CD14-positive monocyte (primary cell): ENCODE measurements at places on chromosomes 5 and 9. TPM values are rescaled to one million over a fixed set of nuclear protein-coding genes. Genes with fewer than 3 reads are reported as not detected.
A peak's percentile ranks its signal among the peaks of the same experiment; 100 is the strongest.

The MARCHF3 gene
- 0.47 and 0.96 TPM in 2 replicates for polyA plus RNA-seq

DNA sequence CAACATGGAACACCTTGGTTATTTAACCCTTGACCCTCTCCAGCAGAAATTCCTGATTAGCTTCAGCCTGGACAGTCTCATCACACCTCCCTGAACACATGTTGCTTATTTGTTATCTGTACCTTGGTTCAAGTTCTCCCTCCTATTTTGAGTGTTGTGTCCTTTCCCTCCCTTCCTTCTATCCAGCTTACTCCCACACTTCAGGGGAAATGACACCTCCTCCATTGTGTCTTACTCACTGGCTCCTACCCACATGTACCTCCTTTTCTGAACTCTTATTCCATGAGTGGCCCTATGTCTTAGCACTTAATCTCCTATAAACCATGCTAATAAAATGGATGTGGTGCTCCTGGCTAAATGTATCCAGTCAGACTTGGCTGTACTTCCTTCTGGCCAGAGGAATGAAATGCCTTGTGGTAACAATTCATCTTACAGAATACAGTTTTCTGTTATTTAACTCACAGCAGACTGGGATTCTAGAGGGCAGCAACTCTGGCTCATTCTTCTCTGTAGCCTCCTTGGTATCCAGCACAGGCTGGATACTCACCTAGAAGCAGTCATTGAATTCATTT lies 11.2 kb downstream of the LIX1 start:
- no peak overlapping the region for H3K4me3 ChIP-seq
- no peak for DNase-seq
- no peaks in the 10 kb centered on the region for H3K4me1 ChIP-seq
- no peaks in the 10 kb centered on the region for H3K27me3 ChIP-seq
- H3K27ac ChIP-seq = no peak overlapping the region
- H3K36me3 ChIP-seq = no peaks in the 10 kb centered on the region

- H3K4me3 ChIP-seq = no peak overlapping the region
- DNase-seq = no peak
- H3K27ac ChIP-seq = no peak overlapping the region
- no peaks in the 10 kb centered on the region for H3K4me1 ChIP-seq
Observed at GRCh38 chr5:53378590-53379247, 101.7 kb upstream of the FST start.

DNA sequence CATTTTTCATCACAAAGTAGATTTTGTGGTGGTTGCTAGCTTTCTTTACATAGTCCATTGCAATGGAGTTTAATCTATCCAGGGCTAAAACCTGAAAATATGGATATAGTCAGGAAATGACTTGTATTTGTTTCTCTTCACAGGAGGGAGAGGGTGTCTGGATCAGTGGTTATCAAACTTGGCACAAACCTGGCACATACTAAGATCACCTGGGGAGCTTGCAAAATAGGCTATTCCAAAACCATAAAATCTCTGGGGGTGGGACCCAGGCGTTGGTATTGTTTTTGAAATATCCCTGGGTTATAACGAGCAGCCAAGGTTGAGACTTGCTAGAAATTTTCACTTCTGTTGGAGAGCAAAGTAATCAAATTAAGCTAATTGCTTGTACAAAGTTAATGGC lies 179.9 kb downstream of the PCSK1 start:
- no peak overlapping the region for H3K27ac ChIP-seq
- H3K36me3 ChIP-seq = no peaks in the 10 kb centered on the region
- H3K27me3 ChIP-seq = no peaks in the 10 kb centered on the region
- H3K4me3 ChIP-seq = no peak overlapping the region
- no peaks in the 10 kb centered on the region for H3K4me1 ChIP-seq
- no peak for DNase-seq

DNA sequence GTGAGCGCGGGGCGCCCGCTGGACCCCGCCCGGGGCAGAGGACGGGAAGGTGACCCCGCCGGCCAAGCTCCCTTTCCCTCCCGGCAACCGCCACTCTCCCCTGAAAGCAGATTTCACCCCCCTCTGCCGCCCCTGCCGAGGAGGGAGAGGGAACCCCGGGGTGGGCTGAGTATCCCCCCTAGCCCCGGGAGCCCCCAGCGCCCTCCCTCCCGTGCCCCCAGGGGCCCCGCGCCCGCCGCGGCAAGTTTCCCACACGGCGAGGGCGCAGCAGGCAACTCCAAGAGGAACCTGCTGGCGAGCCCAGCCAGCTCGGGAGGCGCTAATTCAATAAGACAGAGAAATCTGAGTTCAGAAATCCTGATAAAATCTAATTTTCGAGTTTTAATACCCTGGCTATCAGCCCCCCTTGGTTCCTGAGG lies 1.6 kb downstream of the NTNG2 start:
- peaks cover 32% of the 10 kb centered on the region for H3K4me1 ChIP-seq
- H3K27me3 ChIP-seq = peaks cover 35% of the 10 kb centered on the region
- no peak overlapping the region for H3K27ac ChIP-seq

The GOLGA2 gene
- polyA plus RNA-seq = 4.6 TPM

DNA sequence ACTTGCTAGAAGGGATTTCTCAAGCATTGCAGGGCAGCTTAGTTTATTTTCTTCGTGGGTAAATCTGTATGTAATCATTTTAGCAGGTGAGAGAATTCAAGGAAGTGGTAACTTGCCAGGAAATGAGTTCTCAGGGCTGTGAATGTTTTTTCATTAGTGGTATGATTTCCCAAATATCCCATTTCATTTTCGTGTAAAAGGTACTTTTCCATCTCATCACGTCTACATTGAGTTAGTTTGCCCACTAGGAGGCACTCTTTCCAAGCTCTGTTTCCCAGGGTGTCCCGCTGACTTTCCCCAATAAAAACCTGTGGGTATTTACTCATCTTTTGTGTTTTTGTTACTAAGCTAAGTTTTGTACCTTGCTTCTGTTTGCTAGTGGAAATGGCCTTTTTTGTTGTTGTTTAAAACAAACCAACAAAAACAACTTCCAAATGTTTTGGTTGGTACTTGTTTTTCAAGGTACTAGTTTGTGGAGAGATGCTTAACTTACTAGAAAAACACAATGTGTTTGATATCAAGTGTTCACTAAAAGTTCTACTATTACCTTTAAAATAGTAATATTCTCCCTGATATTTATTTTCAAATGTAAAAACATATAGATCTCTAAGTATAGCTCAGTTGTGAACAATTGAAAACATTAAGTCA lies 373.6 kb downstream of the ADGRV1 start:
- no peak overlapping the region for H3K4me3 ChIP-seq
- H3K27me3 ChIP-seq = no peaks in the 10 kb centered on the region
- H3K27ac ChIP-seq = no peak overlapping the region
- H3K36me3 ChIP-seq = no peaks in the 10 kb centered on the region
- no peaks in the 10 kb centered on the region for H3K4me1 ChIP-seq

The PTGES2 gene
- polyA plus RNA-seq = 42.0 TPM

- peak; percentile 50 for DNase-seq
- peaks cover 5% of the 10 kb centered on the region for H3K36me3 ChIP-seq
Observed at GRCh38 chr5:81425569-81425968, 31.6 kb upstream of the ACOT12 start.

DNA sequence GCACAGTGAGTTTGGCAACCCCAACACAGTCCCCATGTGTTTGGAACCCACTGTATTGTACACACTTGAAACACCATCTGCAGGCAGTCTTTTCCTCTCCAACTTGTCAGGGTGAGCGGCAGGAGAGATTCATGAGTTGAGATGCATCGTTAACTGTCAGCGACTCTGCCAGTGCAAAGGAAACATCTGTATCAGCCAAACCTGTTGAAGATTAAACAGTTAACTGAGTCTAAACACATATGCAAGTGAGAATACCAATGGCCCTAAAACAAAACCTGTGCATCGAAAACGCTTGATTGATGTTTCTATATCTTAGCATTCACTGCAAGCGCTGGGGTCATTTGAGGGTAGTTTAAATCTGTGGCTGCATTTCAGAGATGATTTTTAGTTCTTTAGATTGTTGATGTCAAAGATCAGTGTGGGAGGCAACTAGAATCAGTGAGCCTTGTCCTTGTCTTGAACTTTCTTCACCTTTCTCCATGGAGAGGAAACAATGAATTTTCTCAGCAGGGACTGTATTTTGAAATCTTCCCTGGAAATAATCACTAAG lies 41.3 kb upstream of the PAM start:
- H3K36me3 ChIP-seq = no peaks in the 10 kb centered on the region
- no peaks in the 10 kb centered on the region for H3K4me1 ChIP-seq
- H3K4me3 ChIP-seq = no peak overlapping the region

The CCNI2 gene
- not detected for polyA plus RNA-seq

The APC gene
- polyA plus RNA-seq = 9.0 and 10.4 TPM in 2 replicates

GRCh38 chr5:28355831-28356230 lies 1317.4 kb upstream of the CDH9 start:
- no peaks in the 10 kb centered on the region for H3K4me1 ChIP-seq
- no peaks in the 10 kb centered on the region for H3K27me3 ChIP-seq
- DNase-seq = no peak
- no peak overlapping the region for H3K4me3 ChIP-seq
- H3K36me3 ChIP-seq = no peaks in the 10 kb centered on the region
- no peak overlapping the region for H3K27ac ChIP-seq

DNA sequence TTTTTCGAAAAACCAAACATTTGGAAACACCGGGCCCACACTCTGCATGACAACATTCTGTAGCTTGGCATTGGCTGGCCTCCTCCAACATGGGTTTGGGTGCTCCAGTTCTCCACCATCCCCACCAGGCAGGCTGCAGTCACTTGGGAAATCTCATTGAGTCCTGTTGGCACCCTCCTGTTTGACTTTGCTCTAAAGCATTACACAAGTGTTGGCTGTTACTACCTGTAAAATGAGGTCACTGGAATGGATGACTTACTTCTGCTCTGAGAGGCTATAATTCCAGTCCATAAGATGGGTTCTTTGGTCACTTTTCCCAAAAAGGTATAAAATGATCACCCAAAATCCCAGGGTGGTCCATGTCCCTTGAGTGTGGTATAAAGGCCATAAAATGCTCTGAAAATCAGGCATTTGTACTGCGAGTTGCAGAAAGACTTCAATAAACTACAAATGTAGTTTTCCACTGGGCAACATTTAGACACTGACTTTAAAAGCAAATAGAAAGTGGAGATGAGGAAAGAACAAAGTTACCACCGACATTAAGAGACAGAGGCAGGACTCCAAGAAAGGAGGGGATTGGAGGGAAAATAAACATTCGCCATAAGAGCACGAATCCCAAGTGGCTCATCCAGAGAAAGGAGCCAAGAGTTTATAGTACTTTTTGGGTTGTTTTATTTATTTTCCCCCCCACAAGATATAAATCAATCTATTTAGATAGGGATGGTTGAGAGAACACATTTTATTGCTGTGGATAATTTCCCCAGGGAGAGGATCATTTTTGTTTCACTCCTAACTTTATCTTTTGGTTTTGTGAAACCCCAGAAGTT lies 295.1 kb downstream of the TLE1 start:
- no peak for DNase-seq
- H3K4me1 ChIP-seq = no peaks in the 10 kb centered on the region
- no peaks in the 10 kb centered on the region for H3K27me3 ChIP-seq
- H3K4me3 ChIP-seq = no peak overlapping the region
- H3K27ac ChIP-seq = no peak overlapping the region
- no peaks in the 10 kb centered on the region for H3K36me3 ChIP-seq

GRCh38 chr9:95224376-95225019 lies 93.0 kb downstream of the FANCC start:
- no peaks in the 10 kb centered on the region for H3K27me3 ChIP-seq
- H3K4me1 ChIP-seq = no peaks in the 10 kb centered on the region
- DNase-seq = no peak
- no peak overlapping the region for H3K4me3 ChIP-seq

DNA sequence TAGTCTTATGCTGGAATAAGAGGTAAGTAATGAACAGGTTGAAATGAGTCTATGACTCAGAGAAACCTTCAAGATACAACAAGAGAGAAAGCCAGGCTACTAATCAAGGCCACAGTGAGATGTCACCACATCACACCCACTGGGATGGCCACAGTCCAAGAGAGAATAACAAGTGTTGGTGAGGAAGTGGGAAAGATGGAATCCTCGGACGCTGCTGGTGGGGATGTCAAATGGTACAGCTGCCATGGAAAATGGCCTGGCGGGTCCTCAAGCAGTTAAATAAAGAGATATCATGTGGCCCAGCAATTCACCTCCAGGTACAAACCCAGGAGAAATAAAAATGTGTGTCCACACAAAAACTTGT lies 41.9 kb upstream of the NEURL1B start:
- H3K4me3 ChIP-seq = no peak overlapping the region
- H3K27me3 ChIP-seq = no peaks in the 10 kb centered on the region
- H3K36me3 ChIP-seq = no peaks in the 10 kb centered on the region
- H3K27ac ChIP-seq = no peak overlapping the region

- DNase-seq = no peak
- no peaks in the 10 kb centered on the region for H3K36me3 ChIP-seq
- H3K27me3 ChIP-seq = no peaks in the 10 kb centered on the region
- no peak overlapping the region for H3K4me3 ChIP-seq
Observed at GRCh38 chr5:178667688-178668087, 40.8 kb upstream of the CLK4 start.

The MYMK gene
- polyA plus RNA-seq = not detected in 2 replicates

DNA sequence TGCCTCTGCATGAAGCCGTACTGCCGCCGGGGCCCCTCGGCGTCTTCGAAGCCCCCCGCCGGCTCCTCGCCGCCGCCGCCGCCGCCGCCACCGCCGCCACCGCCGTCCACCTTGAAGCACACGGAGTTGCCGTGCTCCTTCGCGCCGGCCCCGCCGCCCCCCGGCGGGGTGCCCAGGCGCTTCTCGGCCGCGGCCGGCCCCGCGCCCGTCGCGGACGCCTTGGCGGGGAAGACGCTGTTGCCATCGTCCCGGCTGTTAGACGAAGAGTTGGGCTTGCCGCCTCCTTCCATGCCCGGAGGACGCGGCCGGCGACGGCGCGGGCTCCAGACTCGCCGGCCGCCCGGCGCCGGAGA lies 400 bp downstream of the HCN1 start:
- peaks cover 19% of the 10 kb centered on the region for H3K27me3 ChIP-seq
- DNase-seq = no peak
- no peak overlapping the region for H3K4me3 ChIP-seq
- H3K36me3 ChIP-seq = no peaks in the 10 kb centered on the region
- no peak overlapping the region for H3K27ac ChIP-seq
